Naive thymus-derived CD4-positive, alpha-beta T cell (primary cell): ENCODE measurements at places on chromosomes 6 and 20.

- DNase-seq: no peak
Observed at GRCh38 chr20:53826597-53827291, 233.1 kb upstream of the ZNF217 start.

DNA sequence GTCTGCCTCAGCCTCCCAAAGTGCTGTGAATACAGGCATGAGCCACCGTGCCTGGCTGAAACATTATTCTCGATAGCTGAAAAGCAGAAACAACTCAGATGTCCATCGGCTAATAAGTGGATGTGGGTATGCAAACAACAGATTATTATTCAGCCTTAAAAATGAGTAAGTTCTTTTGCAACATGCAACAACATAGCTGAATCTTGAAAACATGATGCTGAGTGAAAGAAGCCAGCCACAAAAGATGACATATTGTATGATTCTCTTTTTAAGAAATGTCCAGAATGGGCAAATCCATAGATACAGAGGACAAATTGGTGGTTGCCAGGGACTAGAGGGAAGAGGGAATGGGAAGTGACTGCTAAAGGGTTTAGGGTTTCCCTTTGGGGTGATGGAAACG, 61.7 kb downstream of the RIOK1 start:
- DNase-seq: no peak

DNA sequence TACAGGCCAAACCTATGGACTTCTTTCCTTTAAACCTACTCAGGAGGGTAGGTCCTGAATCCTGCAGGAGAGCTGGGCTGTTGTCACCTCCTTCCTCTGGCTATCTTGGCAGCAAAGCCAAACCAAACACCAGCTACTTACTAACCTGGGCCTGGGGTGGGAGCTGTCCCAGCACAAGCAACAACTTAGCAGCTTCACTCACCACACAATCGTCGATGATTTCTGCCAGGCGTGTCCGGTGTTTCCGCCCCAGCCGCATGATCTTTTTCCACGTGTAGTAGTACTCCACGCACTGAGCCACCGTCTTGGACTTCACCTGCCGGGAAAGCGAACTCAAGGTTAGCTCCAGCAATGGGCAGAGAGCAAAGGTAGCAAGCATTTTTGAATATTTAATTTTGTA, 25.4 kb upstream of the MRPS10 start:
- DNase-seq: no peak

DNA sequence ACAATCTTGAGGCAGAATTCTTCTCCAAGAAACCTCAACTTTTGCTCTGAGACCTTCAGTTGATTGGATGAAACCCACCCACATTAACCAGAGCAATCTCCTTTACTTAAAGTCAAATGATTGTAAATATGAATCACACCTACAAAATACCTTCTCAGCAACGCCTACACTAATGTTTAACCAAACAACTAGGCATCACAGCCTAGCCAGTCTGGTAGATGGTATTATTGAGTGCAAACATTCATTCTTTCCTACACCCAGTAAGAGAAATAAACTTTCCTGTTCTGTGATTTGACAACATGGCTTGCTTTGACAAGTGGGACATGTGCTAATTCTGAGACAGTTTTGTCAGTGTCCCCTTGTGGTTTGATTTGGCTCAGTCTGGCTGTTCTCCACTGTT, 252.2 kb downstream of the HACE1 start:
- no peak for DNase-seq

DNA sequence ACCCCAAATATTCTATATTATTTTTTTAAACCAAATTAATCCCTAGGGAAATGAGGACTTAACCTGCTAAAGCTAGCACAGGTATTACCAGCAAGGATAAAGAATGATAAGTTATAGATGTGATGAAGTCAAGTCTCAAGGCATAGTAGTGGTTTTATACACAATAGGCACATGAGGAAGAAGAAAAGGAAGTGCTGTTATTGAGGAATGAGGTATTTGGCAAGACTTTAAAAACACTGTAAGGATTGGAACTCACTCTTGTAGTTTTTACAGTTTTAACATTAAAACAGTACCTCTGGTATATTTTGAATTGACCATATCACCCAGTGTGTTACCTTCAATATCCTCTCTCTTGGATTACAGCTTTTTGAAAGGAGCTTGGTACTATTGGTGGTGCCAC, 54.6 kb downstream of the PHF3 start:
- no peak for DNase-seq

- DNase-seq: no peak
Observed at GRCh38 chr6:37177077-37177934, 7.4 kb downstream of the PIM1 start.

- no peak for DNase-seq
Observed at GRCh38 chr6:15330174-15330944, 84.5 kb downstream of the JARID2 start.

GRCh38 chr20:63085151-63085861, 78.5 kb upstream of the BHLHE23 start:
- DNase-seq: no peak

- no peak for DNase-seq
Observed at GRCh38 chr6:112590326-112590725, 243.2 kb downstream of the RFPL4B start.

- DNase-seq: no peak
Observed at GRCh38 chr6:114520976-114521375, 178.2 kb upstream of the HS3ST5 start.

DNA sequence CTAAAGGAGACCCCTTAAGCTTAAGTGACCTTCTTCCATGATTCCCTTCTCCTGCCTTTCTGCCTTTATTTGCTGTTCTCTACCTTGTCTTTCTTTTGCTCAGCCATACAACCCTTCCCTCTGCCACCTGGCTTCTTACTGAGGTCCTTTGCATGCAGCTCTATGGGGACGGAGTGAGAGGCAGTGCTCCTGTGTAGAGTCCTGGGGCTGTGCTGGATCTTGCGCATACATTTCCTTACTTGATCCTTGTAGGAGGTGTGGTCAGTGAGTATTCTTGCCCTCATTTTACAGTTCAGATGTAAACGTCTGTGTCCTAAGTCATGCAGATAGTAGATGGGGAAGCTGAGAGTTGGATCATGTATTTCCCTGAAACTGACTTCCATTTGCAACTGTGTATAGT, 5.7 kb downstream of the SASH1 start:
- DNase-seq: no peak

- no peak for DNase-seq
Observed at GRCh38 chr6:101689156-101689555, 295.6 kb downstream of the GRIK2 start.

DNA sequence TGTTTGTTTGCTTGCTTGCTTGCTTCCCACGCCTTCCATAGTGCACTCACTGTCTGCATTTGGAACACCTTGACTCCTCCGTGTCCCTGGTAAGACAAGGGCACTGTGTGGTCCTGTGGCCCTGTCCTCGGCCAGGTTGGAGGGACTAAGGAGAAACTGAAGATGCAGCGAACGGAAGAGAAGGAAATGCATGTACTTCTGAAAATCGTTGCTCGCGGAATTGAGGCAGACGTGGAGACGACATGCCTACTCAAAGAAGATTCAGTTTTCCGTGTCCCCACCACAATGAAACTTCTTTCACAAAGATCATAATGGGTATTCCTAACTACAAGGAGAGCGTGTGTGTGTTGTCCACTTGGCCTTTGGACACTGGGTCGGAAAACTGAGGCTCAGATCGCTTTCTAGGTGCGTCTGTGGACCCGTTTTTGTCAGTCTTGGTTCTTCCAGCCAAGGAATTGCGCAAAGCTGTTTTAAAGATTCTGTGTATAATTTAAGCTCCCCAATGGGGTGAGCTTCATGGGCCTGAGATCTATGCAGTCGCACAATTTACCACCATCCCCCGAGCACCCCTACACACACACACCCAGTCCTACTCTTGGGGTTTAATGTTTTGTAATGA, 120.4 kb upstream of the ZNF184 start:
- DNase-seq: no peak

DNA sequence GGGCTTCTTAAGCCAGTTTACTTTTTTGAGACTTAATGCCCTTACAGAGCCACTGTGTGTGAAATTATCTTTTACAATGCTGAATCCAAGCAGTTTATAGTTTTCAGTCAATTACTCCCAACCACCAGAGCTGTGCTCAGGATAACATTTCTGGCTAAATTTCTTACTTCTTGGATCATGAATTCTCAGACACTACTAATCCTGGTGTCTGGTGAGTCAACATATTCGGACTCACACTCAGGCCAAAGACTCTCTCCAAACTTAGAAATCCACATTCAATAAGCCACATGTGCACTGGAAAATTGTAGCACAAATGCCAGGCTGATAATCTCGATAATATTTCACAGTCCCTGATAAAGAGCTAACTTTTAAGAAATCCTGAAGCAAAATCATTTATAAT, 49.0 kb downstream of the PTPRT start:
- no peak for DNase-seq

GRCh38 chr6:8085053-8085511, 17.3 kb downstream of the EEF1E1 start:
- no peak for DNase-seq

DNA sequence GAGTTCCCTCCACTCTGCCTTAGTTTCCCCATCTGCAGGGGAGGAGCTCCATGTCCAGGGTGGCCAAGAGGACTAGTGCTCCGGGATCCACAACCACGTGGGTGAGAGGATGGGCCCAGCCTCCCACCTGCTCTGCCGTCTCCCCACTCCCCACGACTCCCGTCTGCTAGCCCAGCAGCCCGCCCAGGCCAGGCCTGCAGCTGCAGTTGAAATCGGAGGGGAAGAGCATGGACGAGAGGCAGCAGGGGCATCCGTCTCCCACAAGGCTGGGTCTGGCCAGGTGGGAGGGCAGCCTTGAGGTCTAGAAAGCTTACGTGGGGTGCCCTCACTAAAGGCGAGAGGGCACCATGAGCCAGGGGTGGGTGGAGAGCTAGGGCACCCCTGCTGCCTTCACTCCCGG, 8.6 kb downstream of the NOL4L start:
- no peak for DNase-seq

- DNase-seq: no peak
Observed at GRCh38 chr6:158756126-158756525, 63.0 kb downstream of the EZR start.

- DNase-seq: no peak
Observed at GRCh38 chr6:112879920-112880413, 532.8 kb downstream of the RFPL4B start.

DNA sequence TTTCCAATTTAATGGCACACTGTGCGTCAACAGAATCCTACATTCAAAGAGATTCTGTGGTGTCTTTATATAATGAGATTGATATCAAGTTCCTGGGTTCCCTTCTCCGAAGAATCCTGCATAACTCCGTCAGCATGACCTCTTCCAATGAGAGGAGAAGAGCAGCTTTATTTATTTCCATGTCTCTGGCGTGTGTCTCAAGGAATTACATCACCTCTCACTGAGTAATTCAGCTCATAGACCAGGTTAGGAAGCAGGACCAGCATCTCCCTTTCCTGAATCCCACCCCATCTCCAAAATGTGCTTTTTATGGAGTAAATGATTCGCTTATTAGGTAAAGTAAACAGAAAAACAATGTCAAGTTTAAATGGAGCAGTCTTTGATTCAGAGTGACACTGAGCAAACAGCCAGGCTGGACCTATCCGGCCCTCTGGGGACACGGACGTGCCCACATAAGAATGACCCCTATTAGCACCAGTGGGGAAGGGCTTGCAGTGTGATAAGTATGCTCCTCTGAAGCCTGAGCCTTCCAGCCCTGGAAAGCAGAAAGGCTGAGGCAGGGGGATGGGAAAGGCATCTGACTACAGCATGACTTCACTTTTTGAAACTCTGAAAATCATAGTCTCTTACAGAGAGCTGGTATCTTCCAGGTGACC, 165.2 kb downstream of the CLIC5 start:
- DNase-seq: no peak

DNA sequence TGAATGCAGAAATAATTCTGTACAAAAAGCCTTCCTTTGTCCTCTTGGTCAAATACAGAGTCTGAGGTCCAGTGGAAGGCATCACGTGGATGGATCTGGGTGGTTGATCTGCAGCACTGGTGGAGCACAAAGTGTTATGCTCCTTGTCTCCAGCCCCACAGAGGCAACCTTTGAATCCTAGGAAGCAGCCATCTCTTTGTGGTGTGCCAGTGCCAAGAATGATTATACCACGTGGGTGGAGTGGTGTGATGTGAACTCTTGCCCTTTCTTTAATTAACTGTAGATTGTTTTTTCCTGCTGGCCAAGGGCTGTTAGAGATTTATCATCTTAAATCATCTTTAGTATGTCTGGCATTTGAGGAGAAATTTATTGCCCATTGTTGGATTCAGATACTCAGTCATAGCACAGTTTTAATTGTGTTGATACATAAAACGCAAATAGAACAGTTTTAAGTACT, 31.1 kb downstream of the NCOA7 start:
- no peak for DNase-seq

GRCh38 chr6:167275001-167275400, 16.1 kb upstream of the UNC93A start:
- DNase-seq: no peak

GRCh38 chr6:31805939-31806469, 762 bp downstream of the LSM2 start:
- no peak for DNase-seq

DNA sequence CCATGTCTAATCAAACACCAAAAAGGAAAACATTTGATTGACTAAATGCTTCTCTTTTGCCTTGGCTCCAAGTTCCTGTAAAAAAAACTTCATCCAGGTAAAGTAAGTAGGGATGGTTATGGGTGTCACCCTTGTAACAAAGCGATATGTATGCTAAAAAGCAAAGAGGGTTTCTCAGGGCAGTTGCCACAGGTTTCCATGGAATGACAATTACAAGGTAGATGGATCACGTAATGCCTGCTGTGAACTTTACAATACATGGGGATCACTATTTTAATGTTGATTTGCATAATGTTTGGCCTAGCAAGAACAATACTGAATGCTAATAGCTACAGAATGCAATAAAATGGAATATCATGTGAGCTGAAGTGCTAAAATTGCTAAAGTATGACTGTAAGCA, 2.9 kb upstream of the BMP2 start:
- no peak for DNase-seq
